NCI-H2227 treated with DMSO at 0.1 percent for 48 hours (cell line): ENCODE measurements at places on chromosomes 2 and 18.

DNA sequence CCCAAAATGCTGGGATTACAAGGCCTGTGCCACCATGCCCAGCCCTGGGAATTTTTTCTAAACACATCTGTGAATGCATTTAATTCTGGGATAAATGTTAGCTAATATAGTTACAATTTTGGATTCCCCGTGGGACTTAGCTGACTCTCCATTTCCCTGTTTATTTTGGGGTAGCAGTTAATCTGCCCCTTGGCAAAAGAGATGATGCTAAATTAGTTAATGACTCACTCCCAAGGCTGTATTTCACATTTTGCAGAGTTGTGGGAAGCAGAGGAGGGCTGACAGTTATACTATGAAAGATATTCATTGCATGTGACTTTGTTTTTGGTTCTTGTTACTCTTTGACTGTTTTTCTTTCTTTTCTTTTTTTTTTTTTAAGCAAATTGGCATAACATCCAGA is 3.2 kb downstream of the MTHFD2 start:
- DNase-seq = no peak

- DNase-seq = no peak
These were observed 10.9 kb upstream of the RFX8 start for GRCh38 chr2:101485856-101486255.

- DNase-seq = no peak
These were observed 828 bp downstream of the CIB4 start for GRCh38 chr2:26640331-26640745.

GRCh38 chr2:160338901-160339685 is 139.0 kb upstream of the ITGB6 start:
- DNase-seq = peak; percentile 45

GRCh38 chr2:82000606-82001005 is 1696.1 kb upstream of the LRRTM1 start:
- DNase-seq = no peak

DNA sequence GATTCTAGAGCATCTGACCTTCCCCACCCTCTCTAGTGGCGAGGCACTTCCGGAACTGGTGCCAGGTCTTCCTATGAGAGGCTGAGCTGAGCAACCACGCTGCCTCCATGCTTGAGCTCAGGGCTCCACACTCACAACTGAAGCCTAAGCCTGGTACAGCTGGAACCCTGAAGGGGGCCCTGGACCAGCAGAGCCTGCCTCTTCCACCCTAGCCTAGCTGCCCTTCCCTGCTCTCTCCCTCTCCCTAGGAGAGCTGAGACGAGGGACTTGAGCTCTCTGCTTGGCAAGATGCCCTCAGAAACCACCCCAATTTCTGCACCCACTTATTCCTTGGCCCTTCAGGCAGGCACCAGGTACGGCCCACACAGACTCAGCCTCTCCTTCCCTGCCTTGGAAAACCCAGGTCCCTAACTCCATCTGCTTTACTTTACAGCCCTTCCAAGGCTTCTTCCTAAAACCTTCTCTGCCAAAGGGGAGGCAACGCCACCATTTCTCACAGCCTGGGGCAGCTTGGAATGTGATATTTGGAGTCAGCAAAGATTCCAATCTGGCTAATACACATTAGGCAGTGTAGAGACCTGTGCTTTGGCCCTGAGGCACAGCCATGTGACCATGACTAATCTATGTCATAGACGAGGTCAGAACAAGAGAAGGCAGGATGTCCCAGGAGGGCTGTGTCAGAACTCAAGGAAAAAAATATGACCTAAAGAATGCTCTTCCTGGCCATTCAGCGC is 18.8 kb downstream of the COX7A2L start:
- DNase-seq = no peak

GRCh38 chr18:51753365-51754057 is 556.0 kb upstream of the MEX3C start:
- DNase-seq = no peak

DNA sequence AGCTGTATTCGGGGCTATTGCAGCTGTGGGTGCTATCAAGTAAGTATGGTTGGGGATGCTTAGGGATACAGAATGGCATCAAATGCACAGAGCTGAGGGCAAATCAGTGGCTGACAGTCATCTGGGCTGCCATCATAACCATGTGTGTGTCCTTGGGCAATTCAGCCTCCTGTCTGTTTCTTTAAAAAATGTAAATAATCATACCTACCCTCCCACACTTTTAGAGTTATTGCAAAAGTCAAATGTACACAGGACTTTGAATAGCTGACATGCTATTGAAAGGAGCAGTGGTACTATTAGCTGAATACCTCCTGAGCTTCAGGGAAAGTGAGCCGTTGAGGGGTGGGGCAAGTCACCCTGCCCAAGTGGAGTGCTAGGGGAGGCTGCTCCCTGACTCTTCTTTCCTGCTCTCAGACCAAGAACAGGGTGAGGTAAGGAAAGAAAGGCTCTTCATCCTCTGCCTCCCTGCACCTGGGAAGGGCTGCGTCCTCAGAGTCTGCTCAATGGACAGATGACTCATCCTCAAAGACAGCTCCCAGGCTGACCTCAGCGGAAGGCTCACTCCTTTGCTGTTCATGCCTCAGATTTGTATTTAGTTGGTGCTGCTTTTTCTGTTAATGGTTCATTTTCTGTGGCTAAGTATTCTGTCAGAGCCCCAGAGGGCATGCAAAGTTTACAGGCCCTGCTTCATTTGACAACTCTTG is 54.9 kb upstream of the BZW1 start:
- no peak for DNase-seq

GRCh38 chr2:8232871-8233270 is 449.0 kb upstream of the ID2 start:
- DNase-seq = no peak

DNA sequence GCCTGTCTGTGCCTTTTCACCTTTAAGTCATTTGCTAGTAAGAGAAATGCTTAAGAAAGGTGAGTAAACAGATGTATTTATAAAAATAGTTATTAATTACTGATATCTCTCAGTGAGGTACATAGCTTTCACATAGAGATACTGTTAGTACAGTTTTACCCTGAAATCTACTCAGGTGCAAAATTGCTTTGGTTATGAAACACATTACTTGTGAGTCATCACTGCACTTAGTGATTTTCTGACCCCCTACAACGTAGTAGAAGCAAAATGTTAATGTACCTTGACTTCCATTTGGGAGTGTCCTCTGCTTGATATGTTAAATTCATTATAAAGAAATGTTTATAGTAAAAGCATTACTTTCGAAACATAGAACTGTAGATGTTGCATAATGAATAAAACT is 6.5 kb downstream of the GLS start:
- DNase-seq = no peak

DNA sequence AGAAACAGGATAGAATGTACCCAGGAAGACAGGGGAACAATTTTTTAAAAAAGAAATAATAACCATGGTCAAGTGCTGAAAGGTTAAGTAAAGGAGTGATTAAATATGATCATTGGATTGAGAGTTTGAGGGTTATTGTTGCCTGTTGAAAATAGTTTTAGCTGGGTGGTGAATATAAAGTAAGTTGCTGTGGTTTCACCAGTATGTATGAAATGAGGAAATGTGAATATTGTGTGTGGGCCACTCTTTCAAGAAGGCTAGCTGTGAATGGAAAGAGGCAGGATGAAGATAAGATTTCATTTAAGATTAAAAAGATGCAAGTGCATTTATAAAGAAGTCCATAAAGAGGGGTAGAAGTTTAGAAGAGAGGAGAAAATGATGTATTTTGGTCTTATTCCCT is 53.8 kb downstream of the GULP1 start:
- DNase-seq = no peak

DNA sequence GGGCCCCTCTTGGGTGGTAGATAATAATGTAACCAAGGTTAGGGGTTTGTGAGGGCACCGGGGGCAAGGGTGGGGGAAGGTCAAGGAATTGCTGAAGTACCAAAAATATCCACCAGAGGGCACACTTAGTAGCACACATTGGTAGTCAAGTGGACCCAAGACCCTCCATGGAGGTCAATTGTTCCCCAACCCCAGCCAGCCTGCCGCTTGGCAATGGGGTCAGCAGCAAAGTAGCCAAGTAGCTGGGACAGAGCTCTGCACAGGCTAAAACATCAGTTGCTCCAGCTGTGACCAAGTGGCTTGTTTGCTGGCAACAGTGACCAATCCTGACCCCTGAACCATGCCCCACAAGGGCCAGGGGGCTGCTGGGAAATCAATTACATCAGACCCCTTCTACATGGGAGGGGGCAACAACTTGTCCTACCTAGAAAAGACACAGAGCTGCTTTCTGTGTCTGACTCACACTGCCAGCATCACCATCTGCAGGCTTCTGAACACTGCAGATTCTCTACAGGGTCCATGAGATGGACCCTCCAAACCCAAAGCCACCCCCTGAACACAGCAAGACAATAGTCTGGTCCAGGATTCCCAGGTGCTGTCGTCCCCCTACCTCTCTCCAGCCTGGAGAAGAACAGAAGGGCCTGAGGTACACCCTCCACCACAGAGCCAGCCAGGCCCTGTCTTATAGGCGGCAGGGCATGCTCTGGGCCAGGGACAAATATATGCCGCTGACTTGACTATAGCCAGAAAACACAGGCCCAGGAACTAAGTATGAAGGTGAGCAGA is 76.0 kb downstream of the EMX1 start:
- peak; percentile 4 for DNase-seq

DNA sequence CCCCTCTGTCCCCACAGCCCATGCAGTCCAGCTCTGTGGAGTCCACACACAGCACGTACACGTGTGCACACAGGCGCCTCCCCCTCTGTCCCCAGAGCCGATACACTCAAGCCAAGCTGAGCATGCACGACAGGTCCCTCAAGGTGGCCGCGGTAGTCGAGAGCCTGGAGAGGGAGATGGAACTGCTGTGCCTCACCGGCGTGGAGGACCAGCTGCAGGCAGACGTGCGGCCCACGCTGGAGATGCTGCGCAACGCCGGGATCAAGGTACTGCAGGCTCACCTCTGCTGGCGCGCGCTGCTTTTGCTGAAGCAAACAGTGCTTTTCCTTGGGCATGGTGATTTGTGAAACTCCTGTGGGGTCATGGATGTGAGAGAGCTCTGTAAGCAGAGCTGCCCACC is 58.5 kb upstream of the NFATC1 start:
- DNase-seq = no peak

DNA sequence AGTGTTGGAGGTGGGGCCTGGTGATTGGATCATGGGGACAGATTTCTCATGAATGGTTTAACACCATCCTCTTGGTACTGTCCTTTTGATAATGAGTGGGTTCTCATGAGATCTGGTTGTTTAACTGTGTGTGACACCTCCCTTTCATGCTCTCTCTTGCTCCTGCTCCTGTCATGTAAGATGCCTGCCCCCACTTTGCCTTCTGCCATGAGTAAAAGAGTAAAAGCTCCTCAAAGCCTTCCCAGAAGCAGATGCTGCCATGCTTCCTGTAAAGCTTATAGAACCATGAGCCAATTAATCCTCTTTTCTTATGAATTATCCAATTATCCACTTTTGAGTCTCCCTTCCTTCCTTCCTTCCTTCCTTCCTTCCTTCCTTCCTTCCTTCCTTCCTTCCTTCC is 317.7 kb downstream of the RDH14 start:
- DNase-seq = no peak

DNA sequence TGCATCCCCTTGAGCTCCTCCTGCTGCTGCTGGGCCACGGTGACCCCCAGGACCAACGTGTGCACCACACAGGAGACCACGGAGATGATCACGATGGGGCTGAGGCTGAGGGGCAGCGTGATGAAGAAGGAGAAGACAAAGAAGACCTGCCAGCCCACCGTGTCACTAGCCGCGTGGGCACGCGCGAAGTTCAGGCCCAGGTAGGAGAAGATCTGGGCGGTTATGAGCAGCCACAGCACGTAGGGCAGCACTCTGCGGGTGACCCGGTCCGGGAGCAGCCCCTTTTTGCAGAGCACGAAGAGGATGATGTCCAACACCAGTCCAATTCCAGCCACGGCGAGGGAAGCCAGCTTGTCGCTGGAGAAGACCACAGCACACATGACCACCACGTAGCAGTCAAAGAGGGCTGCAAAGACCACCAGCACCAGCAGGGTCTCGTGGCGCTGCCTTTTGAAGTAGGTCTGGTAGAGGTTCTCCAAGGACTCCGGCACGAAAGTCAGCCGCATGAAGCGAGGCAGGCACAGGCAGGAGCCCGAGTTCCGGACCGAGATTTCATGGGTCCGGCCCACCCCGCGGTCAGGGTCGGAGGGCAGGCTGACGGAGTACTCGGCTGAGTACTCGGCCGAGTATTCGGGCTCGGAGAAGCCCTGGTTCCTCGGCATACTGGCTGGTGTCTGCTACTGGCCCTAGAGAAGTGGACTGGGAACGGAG is 1.6 kb downstream of the ADCY3 start:
- DNase-seq = no peak

GRCh38 chr2:224258059-224258458 is 143.8 kb downstream of the FAM124B start:
- no peak for DNase-seq

- no peak for DNase-seq
These were observed 48.2 kb upstream of the FOXI3 start for GRCh38 chr2:88500691-88501090.
